ENCODE measurements at places on chromosomes 16 and 17. TPM values are rescaled to one million over a fixed set of nuclear protein-coding genes. Genes with fewer than 3 reads are reported as not detected.
A peak's percentile ranks its signal among the peaks of the same experiment; 100 is the strongest.

DNA sequence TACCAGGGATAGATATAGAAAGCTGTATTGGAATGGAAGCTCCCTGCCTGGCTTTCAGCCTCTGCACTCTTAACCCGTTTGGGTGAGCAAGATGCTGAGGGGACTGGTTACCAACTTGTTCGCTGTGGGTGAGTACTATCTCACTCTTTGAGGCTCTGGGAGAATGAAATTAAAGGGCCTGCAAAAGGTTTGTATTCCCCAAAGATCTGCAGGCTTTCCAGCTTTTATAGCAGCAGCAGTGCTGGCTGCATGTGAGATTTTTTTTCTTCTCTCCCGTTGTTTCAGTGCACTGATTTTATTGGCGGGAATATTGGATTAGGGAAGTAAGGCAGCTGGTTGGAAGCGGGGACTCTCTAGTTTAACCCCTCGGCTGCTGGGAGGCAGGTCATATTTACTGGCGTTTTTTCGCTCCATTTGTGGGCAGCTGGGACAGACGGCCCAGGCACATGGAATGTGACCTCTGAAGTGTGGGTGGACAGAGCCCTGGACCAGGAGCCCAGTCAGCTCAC is 30.9 kb downstream of the C17orf75 start:
- DNase-seq, result no peak

DNA sequence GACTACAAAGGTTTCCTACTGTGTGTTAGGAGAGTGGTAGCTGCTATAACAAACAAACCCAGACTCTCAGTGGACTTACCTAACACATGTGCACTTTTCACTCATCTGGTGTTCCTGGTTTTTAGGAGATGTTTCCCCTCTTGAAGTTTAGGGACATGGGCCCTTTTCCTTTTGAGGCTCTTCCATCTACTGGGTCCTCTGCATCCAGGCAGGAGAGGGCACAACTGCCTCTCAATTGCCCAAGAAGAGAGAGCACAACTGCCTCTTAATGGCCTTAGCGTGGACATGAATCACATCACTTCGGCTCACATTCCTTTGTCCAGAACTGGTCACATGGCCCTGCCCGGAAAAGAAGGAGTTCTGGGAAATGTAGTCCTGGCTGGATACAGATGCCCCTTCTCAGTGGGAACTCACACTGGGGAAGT is 9.8 kb upstream of the TNRC6C start:
- peak; percentile 60 for DNase-seq

DNA sequence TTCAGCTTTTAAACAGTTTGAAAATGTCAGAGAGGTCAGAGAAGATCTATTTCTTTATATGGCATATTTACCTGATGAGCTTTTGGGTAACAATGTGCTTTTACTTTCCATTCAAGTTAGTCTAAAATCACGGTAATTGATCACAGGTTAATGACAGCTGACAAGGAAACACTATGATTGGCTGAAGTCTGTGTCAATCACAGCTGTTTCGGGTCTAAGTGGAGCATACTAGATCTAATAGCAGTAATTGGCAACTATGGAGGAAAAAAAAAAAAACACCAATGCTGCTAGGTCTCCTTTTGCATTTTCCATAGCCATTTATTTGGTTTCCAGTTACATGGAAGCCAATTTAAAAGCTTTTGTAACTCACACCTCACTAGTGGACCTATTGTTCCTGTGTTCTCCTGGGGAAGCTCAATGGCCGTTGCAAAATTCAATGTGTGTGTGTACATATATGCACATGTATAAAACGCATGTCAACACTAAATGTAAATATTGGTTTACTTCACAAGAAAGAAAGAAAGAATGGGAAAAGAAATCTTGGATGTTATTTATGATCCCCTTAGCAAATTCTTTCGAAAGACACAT is 568.3 kb upstream of the ZFHX3 start:
- DNase-seq, result no peak

DNA sequence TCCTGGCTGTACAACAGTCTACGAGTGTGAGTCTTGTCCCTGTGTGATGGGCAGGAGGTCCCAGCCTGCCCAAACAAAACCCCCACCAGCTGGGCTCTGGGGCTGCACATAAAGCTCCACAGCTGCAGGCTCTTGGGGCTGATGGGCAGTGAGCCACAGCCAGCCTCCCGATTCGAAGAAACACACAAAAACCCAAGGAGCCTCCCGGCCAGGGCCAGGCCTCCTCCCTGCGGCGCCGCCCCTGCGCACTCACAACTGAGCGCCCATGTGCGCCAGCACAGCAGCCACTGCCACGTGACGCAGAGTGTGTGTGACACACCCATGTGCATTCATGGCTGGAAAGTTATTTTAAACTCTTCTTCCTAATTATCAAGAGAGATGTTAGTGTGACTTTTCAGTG is 30.6 kb upstream of the FAAP100 start:
- DNase-seq, result no peak

DNA sequence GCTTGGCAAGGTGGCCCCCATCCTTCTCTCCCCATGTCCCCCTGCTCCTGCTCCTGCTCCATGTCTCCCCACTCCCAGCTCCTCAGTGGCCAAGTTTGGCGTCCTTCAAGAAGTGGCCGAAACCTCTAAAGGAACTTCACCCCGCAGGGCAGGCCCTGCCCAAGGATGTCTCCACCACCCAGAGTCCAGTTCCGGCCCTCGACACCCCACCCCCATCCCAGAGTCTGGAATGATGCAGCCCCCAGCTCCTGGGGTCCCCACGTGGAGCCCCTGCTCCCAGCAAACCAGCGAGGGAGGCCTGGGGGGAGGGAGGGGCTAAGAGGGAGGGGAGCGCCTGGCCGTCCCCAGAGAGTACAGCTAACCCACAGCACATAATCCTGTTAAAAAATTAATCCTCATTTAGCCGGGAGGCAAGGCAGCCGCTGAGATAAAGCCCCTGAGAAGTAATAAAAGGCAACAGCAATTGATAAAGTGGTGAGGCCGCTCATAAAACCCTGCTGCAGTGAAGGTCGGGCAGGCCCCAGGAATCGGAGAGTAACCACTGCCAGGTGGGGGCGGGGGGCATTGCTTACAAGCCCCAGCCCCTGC is 9.9 kb upstream of the ENPP7 start:
- no peak for DNase-seq

GRCh38 chr16:89623511-89624261 is 10.2 kb downstream of the DPEP1 start:
- DNase-seq, result no peak

Gene SLC9A5
- 2.2 TPM for total RNA-seq

Gene FAM20A
- not detected for total RNA-seq
